ENCODE measurements at places on chromosomes 1 and 21. TPM values are rescaled to one million over a fixed set of nuclear protein-coding genes. Genes with fewer than 3 reads are reported as not detected.

LCE1C gene
- not detected for total RNA-seq

MATN1 gene
- not detected for total RNA-seq

- H3K27me3 ChIP-seq, result no peaks in the 10 kb centered on the region
- H3K4me3 ChIP-seq, result no peak overlapping the region
- ATAC-seq, result no peak
- no peaks in the 10 kb centered on the region for H3K36me3 ChIP-seq
- H3K4me1 ChIP-seq, result no peaks in the 10 kb centered on the region
- peak overlapping the region; percentile 94 for H3K27ac ChIP-seq
Measured at GRCh38 chr1:27961646-27962221, 2.0 kb downstream of the XKR8 start.

DNA sequence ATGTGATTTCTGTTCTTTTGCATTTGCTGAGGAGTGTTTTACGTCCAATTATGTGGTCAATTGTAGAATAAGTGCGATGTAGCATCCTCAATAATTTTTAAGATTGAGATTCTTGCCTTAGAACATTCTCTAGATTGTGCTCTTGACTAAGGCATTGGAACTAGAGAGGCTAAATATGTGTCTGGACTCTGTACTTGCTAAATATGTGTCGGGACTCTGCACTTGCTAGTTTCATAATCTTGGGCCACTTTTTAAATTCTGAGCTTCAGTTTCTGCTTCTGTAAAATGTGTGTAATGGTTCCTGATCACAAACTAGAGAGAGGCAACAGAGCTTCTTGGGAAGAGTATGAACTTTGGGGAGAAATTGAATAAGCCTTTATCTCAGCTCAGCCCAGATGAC, 21.6 kb downstream of the HLX start:
- no peaks in the 10 kb centered on the region for H3K4me1 ChIP-seq
- H3K36me3 ChIP-seq, result no peaks in the 10 kb centered on the region
- ATAC-seq, result no peak
- H3K27ac ChIP-seq, result no peak overlapping the region
- no peak overlapping the region for H3K4me3 ChIP-seq

- no peak overlapping the region for H3K27ac ChIP-seq
- H3K4me1 ChIP-seq, result no peaks in the 10 kb centered on the region
- H3K36me3 ChIP-seq, result no peaks in the 10 kb centered on the region
- peaks cover 80% of the 10 kb centered on the region for H3K27me3 ChIP-seq
- ATAC-seq, result no peak
Measured at GRCh38 chr1:29964718-29965533, 728.6 kb downstream of the PTPRU start.

- H3K27ac ChIP-seq, result no peak overlapping the region
- H3K4me3 ChIP-seq, result no peak overlapping the region
- H3K36me3 ChIP-seq, result no peaks in the 10 kb centered on the region
- ATAC-seq, result no peak
- no peaks in the 10 kb centered on the region for H3K4me1 ChIP-seq
Measured at GRCh38 chr21:15204970-15205286, 140.1 kb upstream of the NRIP1 start.

DNA sequence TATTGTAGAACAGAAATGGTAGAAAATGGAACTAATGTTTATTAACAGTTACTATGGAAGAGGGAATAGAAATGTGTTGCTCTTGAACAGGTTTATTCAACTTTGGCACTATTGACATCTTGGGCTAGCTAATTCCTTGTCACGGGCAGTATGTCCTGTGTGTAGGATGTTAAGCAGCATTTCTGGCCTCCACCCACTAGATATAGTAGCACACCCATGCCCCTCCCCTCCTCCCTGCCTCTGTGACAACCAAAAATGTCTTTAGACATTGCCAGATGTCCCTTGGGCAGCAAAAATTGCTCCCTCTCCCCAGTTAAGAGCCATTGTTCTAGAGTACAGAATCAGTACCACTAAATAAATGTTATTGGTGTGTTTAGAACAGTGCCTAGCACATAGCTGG, 91.4 kb upstream of the TPTE start:
- no peak overlapping the region for H3K27ac ChIP-seq
- ATAC-seq, result peak; percentile 3
- no peak overlapping the region for H3K4me3 ChIP-seq

LRRIQ3 gene
- total RNA-seq, result 0.46 TPM
